Esophagus mucosa (tissue), 1 donor: ENCODE measurements at places on chromosomes 7 and 10. TPM values are rescaled to one million over a fixed set of nuclear protein-coding genes. Genes with fewer than 3 reads are reported as not detected.

The PLXDC2 gene
- total RNA-seq: 24.3 TPM

The TRPV5 gene
- not detected for total RNA-seq

The PLAU gene
- total RNA-seq: 19.4 TPM

The CPA5 gene
- not detected for total RNA-seq

The MGAM2 gene
- 0.20 TPM for total RNA-seq

The THSD7A gene
- total RNA-seq: 1.00 TPM

The RARRES2 gene
- total RNA-seq: 7.5 TPM

The EGR2 gene
- total RNA-seq: 0.96 TPM

The CUTC gene
- total RNA-seq: 14.0 TPM
